Panc1 (cell line): ENCODE measurements at places on chromosomes 16 and 17. TPM values are rescaled to one million over a fixed set of nuclear protein-coding genes. Genes with fewer than 3 reads are reported as not detected.

The SLC26A11 gene
- total RNA-seq: 30.9 TPM

The GRIN2C gene
- total RNA-seq: 0.10 TPM

The EPOP gene
- 19.9 TPM for total RNA-seq

The SLC7A6 gene
- total RNA-seq: 58.9 TPM

DNA sequence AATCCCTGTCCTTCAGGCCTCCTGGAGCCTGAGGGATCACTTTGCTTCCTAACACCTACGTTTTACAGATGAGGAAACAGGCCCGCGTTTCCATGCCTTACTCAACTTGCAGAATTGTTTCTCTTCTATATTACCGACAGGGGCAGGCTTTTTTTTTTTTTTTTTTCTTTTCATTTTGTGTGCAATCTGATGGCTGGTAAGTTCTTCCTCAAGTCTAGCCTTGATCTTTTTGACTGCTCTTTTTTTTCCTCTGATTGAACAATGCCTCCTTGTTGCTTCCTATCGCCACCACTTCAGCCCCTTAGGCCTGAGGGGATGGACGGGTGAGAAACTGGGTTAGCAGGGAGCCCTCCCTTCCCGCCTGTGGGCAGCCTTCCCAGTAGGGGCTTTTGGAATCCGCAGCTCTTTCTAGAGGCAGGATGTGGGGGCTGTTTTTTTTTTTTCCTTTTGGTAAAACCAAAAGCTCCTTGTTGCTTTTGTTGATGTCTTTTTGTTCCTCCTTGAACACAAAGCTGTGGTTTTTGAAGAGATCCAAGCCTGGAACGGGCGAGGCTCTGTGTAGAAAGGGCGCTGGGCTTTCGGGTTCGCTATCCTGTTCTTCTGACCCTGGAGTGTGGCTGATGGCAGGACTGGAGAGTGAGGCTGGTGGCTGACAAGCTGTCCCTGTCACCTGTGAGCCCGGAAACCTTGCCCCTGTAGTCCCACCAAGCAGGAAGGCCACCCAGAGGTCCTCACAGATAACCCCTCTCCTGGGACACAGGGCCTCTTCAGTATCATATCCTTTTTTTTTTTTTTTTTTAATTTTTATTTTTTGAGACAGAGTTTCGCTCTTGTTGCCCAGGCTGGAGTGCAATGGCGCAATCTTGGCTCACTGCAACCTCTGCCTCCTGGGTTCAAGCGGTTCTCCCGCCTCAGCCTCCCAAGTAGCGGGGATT, 14.0 kb downstream of the LASP1 start:
- no peak for DNase-seq

The PPP1R9B gene
- 114 TPM for total RNA-seq

GRCh38 chr17:59814685-59815084, 78.1 kb downstream of the TUBD1 start:
- DNase-seq: no peak

DNA sequence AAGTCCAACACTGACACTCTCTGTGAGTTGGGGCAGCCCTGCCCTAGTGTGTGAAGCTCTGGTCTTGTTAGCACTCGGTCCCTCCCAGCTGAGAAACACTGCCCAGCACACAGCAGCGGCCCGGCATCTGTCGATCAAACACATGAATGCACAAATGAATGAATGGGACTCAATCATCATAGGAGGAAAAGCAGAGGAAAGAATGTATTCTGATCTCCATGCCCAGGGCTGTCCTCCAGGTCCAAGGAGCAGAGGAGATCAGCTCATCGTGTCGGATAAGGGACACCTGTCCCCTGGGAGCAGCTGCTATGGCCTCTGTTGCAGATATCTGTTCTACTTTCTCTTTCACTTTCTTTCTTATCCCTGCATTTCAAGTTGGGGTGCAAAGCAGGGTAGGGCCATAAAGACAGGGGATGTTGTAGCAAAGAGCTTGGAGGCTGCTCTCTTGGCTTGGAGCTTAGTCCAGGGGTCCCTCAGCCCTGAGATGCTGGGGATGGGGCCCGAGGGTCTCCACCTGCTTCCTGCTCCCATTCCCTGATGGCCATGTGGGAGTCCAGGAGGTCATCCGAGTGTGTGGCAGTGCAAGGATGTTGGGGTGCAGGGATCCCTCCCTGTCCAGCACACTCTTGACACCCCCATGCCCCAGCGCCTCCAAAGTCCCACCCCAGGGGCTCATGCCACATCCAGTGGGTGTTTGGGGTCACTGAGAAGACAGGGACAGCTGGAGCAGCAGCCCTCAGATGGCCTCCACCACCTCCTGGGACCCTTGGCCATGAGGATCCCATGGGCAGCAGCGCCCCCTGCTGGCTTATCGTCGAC, 88.2 kb downstream of the IRF8 start:
- DNase-seq: no peak

DNA sequence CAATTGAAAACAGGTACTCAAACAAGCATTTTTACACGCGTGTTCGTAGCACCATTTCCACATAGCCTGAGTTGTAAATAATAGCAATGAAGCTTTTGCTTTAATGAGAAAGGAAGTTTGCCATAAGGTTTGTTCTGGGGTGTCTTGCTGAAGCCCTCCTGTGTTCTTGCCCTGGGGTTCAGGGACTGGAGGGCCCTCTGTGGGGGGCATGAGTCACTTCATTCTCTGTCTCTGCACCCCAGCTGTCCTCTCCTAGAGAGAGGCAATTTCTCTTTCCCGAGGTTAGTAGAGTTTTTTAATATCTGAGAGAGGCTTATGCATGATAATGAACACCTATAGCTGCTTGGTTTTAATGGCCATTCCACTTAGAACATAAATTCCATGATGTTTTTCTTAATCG, 9.6 kb downstream of the AFMID start:
- DNase-seq: no peak

The GRAP gene
- total RNA-seq: 0.21 TPM

The MYO15A gene
- total RNA-seq: 0.36 TPM

DNA sequence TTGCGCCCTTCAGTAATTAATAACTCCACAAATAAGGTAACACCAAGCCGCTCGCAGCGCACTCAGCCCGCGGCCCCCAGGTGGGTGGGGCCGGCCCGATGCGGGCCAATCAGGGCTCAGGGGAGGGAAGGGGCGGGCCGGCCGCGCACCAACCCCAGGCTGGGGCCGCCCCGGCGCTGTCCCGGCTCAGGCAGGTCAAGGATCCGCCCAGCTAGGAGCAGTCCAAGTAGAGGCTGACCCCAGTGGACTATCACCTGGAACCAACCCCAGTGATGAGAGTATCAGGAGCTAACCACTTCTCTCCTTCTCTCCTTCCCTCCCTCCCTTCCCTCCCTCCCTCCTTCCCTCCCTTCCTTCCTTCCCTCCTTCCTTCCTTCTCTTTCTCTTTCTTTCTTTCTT, 110.8 kb downstream of the C16orf78 start:
- no peak for DNase-seq

The GAA gene
- total RNA-seq: 36.1 TPM

DNA sequence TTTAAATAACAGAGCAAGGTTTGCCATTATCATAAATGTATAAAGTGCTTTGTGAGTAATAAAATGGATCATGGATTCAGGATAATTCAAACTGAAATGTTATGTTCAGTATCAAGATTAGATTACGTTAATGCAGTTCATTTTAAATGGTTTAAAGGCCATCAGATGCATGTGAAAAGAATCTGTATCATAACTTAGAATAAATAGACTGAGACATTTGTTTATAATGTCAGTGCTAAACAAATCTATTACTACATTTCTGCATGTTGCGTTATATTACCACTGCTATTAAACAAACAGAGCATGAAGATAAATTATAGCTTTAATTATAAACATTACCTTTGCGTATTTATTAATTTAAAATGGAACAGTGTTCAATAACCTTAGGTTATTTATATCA, 160.2 kb downstream of the TOX3 start:
- no peak for DNase-seq

DNA sequence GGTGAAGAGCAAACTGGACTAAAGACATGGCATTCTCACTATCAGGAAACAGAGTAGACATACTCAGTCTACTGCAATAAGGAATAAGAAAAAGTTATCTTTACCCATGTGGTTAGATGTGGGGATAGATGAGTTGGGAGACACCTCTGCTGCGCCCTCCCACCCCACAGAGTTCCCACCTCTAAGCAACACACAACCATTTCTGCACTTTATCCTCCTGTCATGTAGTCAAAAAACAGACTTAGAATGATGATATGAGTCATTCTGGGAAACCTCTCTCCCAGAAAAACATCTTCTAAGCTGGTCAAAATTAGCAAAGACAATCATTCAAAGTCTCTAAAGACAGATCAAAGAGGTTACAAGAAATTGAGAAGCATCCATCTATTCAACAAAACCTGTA, 94.9 kb downstream of the CACNG1 start:
- no peak for DNase-seq

The CSH1 gene
- total RNA-seq: not detected

DNA sequence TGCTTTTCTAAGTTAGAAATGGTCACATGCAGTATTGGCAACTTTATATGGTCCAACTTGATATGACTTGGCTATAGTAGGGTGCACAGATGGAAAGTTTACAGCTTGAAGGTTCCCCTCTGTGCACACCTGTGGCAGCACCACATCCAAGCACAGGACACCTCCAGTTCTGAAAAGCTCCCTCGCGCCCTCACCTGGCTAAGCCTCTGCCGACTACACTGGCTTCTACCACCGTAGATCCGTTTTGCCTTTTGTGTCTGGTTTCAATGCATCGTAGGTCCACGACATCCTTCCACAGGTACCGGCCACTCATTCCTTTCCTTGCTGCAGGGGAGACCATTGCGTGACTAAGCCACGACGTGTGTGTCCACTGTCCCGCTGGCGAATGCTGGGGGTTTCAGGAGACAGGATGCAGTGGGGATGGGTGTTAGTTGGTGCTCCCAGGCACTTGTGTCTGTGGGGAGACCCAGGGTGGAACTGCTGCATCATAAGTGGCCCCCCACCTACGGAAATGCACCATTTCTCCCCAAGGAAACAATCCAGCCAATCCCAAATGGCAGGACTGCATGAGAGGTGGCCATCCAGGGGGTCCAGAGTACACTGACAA, 4.9 kb upstream of the RASD1 start:
- no peak for DNase-seq

The MT1G gene
- 2.2 TPM for total RNA-seq

GRCh38 chr17:66414561-66415175, 112.3 kb downstream of the PRKCA start:
- no peak for DNase-seq

The TBC1D26 gene
- total RNA-seq: 0.05 TPM

DNA sequence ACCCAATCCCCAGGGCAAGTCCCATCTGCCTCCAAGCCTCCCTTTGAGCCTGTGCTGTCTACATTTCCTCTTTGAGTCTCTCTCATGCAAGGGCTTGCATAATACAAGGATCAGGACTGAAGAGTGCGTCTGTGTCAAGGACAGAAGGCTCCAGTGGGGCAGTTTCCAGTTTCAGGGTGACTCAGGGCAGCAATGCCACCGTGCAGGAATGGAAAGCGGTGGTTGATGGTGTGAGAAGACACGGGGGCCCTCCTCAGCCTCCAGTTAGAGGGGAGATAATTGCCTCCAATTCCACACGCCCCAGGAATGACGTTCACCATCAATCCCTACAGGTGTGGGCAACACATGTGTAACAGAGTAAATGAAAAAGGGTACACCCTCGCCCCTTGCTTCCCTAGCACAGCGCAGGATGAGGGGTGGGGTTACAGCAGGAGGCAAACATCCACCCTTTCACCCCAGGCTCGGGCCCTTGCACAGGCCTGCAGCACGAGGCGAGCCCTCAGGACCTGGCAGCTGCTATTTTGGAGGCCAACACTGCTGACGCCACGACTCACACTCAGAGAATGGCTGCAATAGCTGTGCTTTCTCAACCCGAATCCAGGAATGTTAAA, 24.8 kb upstream of the SLC25A19 start:
- no peak for DNase-seq

DNA sequence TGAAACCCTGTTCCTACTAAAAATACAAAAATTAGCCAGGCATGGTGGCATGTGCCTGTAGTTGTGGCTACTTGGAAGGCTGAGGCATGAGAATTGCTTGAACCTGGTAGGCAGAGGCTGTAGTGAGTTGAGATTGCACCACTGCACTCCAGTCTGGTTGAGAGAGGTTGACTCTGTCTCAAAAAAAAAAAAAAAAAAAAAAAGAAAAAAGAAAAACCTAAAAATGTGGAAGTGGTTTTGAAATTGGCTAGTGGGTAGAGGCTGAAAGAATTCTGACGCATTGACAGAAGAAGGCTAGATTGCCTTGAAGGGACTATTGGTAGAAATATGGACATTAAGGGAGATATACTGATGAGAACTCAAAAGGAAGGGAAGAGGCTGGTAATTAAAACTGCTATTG, 33.6 kb upstream of the CPPED1 start:
- no peak for DNase-seq

GRCh38 chr17:35447499-35447898, 1.1 kb downstream of the SLFN13 start:
- DNase-seq: no peak
